ENCODE measurements at places on chromosomes 7 and 10.

DNA sequence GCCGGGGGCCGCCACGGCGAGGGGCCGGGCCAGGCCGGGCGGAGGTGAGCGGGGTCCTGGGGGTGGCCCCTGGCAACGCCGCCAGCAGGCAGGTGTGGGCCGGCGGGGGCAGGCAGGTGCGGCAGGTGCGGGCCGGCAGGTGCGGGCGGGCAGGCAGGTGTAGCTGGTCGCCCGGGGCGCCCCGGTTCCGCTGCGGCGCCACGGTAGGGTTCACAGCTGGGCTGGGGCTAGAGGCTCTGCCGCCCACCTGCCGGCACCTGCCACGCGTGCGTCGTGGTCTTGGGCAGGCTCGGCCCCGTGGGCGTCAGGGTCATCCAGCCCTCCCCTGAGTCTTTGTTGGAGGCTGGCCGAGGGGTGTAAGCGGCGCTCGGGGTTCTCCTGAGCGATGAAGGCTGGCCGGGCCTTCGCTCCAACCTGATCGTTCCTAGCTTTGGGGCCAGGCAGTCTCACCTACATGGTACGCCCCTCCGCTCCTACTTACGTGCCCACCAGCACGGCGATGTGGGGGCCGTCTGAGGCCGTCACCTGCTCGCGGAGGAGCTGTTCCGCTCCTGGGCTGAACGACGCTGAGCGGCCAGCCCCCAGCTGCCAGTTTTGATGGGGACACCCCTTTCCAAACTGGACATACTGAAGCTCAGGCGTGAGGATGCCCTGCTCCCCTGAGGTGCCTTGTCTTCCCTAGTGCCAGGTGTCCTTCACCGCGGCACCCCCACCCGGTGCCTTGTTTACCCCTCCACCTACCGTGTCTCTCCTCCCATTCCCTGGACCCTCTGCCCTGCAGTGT lies 493 bp downstream of the ZMIZ2 start:
- no peak for DNase-seq

GRCh38 chr7:44116087-44116788 lies 7.1 kb downstream of the POLD2 start:
- DNase-seq, result no peak

- no peak for DNase-seq
These were observed 33.8 kb upstream of the TOMM7 start for GRCh38 chr7:22856416-22856815.

DNA sequence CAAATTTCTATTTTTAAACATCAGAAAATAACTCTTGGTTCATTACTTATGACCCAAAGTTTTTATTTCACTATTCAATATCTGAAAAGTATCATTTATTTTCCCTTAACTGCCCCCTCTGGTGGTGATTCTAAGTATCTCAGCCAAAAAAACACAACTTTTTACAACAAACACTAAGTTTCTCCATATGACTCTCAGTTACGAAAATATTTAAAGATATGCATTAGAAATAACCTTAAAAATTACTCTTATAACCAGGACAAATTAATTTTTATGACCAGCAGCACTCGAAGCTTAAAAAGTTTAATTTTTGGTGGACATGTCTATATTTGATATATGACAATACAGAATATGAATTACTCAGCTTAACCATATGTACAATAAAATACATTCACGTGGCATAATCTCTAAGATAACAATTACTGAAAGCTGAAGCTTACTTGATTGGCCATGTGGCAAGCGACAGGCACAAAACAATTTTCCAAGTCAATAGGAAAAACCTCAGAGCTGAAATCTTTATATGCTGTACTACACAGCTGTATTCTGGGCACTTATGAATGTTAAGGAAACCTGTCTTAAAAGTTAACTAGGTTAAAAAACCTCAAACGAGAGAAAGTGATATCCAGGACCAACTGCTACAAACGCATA lies 2.3 kb downstream of the HNRNPA2B1 start:
- no peak for DNase-seq

DNA sequence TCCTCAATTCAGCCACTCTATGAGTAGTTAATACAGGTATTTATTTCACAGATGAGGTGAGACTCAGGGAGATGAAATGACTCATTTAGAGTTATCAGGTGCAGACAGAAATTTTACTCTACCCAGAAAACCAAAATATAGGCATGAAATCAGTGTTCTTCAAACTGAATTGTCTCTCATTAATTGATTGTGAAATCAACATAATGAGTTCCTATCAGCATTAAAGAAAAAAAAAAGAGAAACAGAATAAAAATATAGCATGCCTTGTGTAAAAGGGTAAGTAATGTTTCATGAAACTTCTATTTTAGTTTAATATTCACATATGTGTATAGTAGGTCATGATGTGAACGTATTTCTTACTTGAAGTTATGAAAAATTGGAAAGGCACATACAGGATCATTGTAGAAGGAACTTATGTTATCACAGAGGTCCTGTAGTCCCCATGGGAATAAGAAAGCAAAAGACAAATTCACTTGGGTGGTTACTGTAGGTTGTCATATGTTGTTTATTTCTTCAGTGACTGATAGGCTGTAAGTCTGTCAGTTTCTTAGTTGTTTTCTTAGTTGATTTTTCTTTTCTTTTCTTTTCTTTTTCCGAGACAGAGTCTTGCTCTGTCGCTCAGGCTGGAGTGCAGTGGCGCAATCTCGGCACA lies 47.5 kb downstream of the KAT6B start:
- DNase-seq, result no peak

GRCh38 chr10:48509974-48510692 lies 94.7 kb downstream of the ARHGAP22 start:
- DNase-seq, result peak; percentile 38
